ENCODE measurements at places on chromosomes 16 and 17.

GRCh38 chr17:37300683-37301082 lies 75.1 kb upstream of the C17orf78 start:
- H3K27ac ChIP-seq: no peak overlapping the region
- no peak for DNase-seq
- no peaks in the 10 kb centered on the region for H3K27me3 ChIP-seq
- H3K36me3 ChIP-seq: peaks cover 1% of the 10 kb centered on the region
- no peaks in the 10 kb centered on the region for H3K4me1 ChIP-seq
- no peak overlapping the region for H3K4me3 ChIP-seq

GRCh38 chr17:49016775-49017463 lies 19.7 kb downstream of the IGF2BP1 start:
- no peak overlapping the region for H3K4me3 ChIP-seq
- no peak overlapping the region for H3K27ac ChIP-seq
- peaks cover 5% of the 10 kb centered on the region for H3K4me1 ChIP-seq
- peaks cover 29% of the 10 kb centered on the region for H3K27me3 ChIP-seq

DNA sequence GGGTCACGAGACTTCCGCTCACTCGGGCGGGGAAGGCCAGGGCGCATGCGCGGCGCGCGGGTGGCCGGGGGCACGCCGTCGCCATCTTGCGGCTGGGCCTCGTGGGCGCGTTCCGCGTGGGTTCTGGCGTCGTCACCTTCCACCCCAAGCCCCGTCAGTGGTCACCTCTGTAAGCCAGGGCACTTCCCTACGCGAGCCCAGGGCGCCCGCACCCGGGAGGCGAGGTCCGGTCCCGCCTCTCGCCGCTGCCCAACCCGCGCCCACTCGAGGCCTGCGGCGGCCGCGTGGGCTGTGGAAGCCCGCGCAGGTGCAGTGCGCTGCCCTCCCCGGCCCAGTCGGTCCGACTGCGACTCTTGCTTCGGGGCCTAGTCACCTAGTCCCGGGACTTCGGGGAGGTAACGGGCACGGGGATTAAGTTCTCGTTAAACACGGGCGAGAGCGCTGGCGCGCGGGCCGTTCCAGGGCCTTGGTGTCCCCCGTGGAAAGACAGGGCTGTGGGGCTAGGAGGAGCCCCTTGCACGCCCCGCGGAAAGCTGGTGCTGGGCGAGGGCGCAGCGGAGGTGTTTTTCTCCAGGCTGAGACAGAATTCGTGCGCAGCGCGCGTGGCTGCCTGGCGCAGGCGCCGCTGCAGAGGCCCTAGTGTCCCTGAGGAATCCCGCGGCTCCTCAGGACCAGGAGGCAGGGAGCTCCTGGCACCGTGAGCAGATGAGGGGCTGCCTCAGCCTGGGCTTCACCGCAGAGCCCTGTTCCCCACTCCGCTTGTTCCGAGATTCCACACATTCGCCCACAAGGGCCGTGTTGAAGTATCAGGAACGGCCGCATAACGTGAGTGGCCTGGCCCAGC lies 472 bp upstream of the ARHGDIA start:
- peak overlapping the region; percentile 86 for H3K4me3 ChIP-seq
- H3K27ac ChIP-seq: peak overlapping the region; percentile 95
- H3K36me3 ChIP-seq: peaks cover 7% of the 10 kb centered on the region
- H3K4me1 ChIP-seq: peaks cover 29% of the 10 kb centered on the region
- DNase-seq: peak; percentile 96

DNA sequence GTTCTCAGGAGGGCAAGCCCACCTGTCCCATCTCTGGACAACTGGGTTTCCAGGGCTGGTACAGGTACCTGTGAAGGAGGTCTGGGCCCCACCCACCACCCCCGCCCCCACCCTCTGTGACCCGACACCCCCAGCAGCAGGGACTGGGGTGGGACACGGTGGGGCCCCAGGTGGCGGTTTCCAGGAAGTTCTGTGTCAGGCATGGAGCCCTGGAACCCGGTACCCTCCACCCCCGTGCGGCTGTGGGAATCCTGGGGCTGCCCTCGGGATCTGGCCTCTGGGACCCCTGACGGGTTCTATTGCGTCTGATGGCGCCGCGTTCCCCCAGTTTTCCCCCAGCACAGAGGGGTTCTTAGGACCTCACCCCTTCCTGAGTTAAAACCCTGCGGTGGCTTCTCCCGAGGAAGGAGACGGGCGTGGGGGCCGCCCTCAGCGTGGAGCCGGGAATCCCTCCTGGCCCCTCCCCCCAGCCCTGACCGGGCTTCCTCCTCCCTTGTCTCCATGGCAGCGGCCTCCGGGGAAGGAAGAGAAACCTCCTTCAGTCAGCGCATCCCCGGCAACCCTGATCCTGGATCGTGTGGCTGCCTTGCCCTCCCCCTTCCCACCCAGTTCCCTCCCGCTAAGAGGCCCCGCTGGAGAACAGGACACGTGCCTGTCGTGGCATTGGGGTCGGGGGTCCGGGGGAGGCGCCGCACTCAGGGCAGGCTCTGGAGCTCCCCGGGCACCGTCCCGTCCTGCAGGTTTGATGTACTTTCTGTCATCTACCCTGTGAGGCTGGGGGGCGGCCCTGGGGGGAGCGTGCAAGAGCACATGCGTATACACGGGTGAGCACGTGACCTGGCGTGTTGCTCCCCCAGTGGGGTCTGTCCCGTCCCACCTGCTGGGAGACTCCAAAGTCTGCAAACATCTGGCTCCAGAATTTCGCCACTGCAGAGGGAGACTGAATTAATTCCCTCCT lies 30.3 kb downstream of the CACNA1H start:
- H3K36me3 ChIP-seq: no peaks in the 10 kb centered on the region
- no peak for DNase-seq
- H3K4me1 ChIP-seq: no peaks in the 10 kb centered on the region
- H3K27me3 ChIP-seq: peaks cover 3% of the 10 kb centered on the region

- DNase-seq: no peak
- no peak overlapping the region for H3K4me3 ChIP-seq
- H3K27ac ChIP-seq: no peak overlapping the region
- H3K4me1 ChIP-seq: peaks cover 19% of the 10 kb centered on the region
- H3K36me3 ChIP-seq: peaks cover 3% of the 10 kb centered on the region
- no peaks in the 10 kb centered on the region for H3K27me3 ChIP-seq
Measured at GRCh38 chr17:41672153-41672552, 16.5 kb upstream of the EIF1 start.

GRCh38 chr17:69344939-69345338 lies 18.0 kb upstream of the ABCA5 start:
- no peak overlapping the region for H3K27ac ChIP-seq
- no peak overlapping the region for H3K4me3 ChIP-seq
- H3K36me3 ChIP-seq: no peaks in the 10 kb centered on the region
- H3K4me1 ChIP-seq: no peaks in the 10 kb centered on the region

- no peak overlapping the region for H3K27ac ChIP-seq
- H3K4me1 ChIP-seq: no peaks in the 10 kb centered on the region
- H3K27me3 ChIP-seq: peaks cover 2% of the 10 kb centered on the region
- no peaks in the 10 kb centered on the region for H3K36me3 ChIP-seq
Measured at GRCh38 chr16:7546948-7547347, 214.3 kb downstream of the RBFOX1 start.

DNA sequence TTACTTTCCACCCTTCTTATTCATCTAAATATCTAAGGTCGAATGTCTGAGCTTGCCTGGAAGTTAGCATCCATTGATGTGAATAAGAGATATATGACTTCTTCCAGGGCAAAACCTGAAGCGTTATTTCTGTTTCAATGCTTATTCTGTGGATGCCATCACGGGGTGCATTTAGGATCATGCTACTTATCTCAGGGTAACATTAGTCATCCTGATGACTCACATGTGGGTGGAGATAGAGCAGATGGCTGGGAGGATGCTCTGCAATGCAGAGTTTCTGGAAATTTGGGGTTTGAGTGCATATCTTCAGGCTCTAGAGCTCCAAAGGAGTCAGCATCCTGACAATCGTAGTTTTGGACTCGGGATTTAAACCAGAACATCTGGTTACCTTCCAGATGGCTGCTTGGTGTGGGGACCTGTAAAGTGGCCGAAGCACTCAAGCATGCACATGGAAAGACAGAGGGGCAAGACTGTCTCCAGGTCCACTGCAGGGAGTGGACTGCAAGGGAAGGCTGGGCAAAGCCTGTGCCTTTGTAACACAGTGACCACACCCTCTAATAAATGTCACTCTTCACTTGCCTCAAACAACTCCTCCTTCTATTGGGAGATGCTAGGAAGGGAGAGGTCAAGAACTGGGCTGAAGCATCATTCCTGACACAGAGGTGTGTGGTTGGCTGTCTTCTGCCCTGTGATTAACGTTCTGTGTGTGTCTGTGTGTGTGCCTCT lies 175.2 kb upstream of the SALL1 start:
- H3K27ac ChIP-seq: no peak overlapping the region
- no peaks in the 10 kb centered on the region for H3K36me3 ChIP-seq
- no peaks in the 10 kb centered on the region for H3K4me1 ChIP-seq
- H3K4me3 ChIP-seq: no peak overlapping the region

DNA sequence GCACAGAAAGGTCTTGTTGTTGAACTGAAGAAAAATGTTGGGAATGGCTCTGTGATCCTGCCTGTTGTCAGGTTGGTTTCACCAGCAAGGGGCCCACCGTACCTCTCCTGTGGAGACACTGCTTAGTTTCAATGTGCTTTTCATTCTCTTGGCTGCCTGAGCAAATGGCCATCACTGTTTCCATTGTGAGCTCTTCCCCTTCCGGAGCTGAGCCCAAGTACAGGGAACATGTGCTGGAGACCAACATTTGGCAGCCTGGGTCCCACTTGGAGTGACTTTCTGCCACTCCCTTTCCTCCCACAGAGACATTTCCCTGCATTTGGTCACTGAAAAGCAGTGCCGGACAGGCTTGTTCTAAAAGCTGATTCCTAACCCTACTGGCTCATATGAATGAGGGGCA lies 23.1 kb downstream of the GABARAPL2 start:
- H3K27ac ChIP-seq: no peak overlapping the region
- peaks cover 13% of the 10 kb centered on the region for H3K4me1 ChIP-seq
- peaks cover 5% of the 10 kb centered on the region for H3K36me3 ChIP-seq
- no peak overlapping the region for H3K4me3 ChIP-seq
- DNase-seq: no peak
- no peaks in the 10 kb centered on the region for H3K27me3 ChIP-seq

DNA sequence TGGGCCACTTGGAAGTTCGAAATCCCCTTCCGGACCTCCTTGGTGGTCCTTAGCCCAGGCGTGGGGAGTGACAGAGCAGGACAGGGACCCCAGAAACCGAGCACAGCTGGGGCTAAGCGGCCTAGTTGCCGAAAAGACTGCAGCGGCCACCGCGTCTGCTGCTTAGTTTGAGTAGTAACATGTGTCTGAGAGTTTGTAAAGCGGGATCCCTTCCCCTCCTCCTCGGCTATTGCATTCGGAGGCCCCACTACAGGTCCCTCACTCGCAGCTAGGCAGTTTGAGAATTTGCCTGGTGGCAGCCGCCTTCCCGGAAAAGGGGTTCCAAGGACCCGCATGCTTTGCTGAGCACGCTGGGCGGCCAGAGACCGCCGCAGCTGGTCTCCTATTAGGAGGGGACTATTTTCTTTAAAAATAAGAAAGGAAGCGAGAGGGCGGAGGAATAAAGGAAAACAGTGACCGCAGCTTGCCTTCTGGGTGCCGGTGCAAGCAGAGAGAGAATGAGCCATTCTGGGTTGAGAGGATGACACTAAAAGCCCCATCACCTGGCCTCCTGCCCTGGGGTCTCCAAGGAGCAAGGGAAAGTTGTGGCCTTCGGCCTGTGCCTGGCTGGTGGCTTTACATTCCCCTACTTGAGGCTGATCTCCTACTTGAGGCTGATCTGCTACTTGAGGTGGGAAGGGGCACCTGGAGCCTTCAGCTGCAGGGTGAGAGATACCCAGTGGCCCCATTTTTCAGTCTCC lies 1.1 kb upstream of the HOXB5 start:
- H3K36me3 ChIP-seq: no peaks in the 10 kb centered on the region
- peaks cover 25% of the 10 kb centered on the region for H3K4me1 ChIP-seq
- H3K27ac ChIP-seq: no peak overlapping the region
- DNase-seq: no peak
- no peak overlapping the region for H3K4me3 ChIP-seq

- H3K4me3 ChIP-seq: peak overlapping the region; percentile 99
- peaks cover 6% of the 10 kb centered on the region for H3K36me3 ChIP-seq
- H3K27me3 ChIP-seq: no peaks in the 10 kb centered on the region
- no peak for DNase-seq
- peak overlapping the region; percentile 96 for H3K27ac ChIP-seq
Measured at GRCh38 chr17:35372846-35373533, 431 bp downstream of the SLFN11 start.

DNA sequence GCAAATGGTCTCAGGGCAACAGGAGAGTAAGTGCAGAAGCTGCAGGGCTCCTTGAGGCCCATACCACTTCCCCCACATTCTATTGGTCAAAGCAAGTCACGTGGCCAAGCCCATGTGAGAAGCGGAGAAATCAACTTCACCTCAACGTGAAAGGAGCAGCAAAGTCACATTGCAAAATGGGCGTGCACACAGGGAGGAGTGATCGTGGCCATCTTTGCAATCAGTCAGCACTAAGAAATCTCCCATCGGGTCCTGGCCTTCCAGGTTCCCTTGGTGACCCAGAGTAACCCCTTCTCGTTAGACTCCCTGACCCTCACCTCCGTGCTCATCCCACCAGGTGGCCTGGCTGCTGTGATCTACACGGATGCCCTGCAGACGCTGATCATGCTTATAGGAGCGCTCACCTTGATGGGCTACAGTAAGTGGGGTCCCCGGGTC lies 38.0 kb downstream of the SLC5A11 start:
- H3K27me3 ChIP-seq: no peaks in the 10 kb centered on the region
- H3K27ac ChIP-seq: no peak overlapping the region
- no peaks in the 10 kb centered on the region for H3K4me1 ChIP-seq
- no peaks in the 10 kb centered on the region for H3K36me3 ChIP-seq

DNA sequence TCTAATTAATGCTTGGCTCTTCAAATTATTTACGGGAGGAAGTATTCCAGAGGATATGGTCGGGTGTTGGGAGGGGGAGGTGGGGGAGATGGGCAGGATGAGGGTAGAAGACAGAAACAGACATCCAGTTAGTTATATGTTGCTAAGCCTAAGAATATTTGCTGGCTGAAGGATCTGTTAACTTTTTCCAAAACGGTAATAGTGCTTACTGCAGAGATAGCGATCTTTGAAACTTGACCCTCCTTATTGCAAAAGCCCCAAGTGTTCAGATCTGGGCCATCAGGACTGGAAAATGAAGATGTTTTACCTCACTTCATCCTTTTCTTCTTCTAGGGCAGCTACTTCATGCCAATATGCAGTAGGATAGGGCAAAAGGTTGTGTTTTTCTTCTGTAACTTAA lies 27.0 kb upstream of the MMD start:
- no peak for DNase-seq
- H3K36me3 ChIP-seq: no peaks in the 10 kb centered on the region
- H3K27me3 ChIP-seq: peaks cover 6% of the 10 kb centered on the region

GRCh38 chr16:30053376-30054015 lies 12.1 kb upstream of the ALDOA start:
- H3K27ac ChIP-seq: peak overlapping the region; percentile 83
- peak overlapping the region; percentile 87 for H3K4me3 ChIP-seq
- peaks cover 4% of the 10 kb centered on the region for H3K4me1 ChIP-seq
- no peak for DNase-seq
- no peaks in the 10 kb centered on the region for H3K36me3 ChIP-seq
- peaks cover 2% of the 10 kb centered on the region for H3K27me3 ChIP-seq

- no peaks in the 10 kb centered on the region for H3K27me3 ChIP-seq
- H3K4me1 ChIP-seq: peaks cover 57% of the 10 kb centered on the region
- peaks cover 5% of the 10 kb centered on the region for H3K36me3 ChIP-seq
- no peak overlapping the region for H3K4me3 ChIP-seq
- H3K27ac ChIP-seq: peak overlapping the region; percentile 99
Measured at GRCh38 chr17:7839190-7839875, 5.3 kb downstream of the KDM6B start.

Measured in memory B cell (primary cell).